ENCODE measurements at places on chromosomes 3 and 15.
A peak's percentile ranks its signal among the peaks of the same experiment; 100 is the strongest.

- DNase-seq = no peak
These were observed 8.3 kb downstream of the MYO5A start for GRCh38 chr15:52520421-52520820.

GRCh38 chr3:133750259-133750656 lies 4.1 kb downstream of the TF start:
- DNase-seq = no peak

- DNase-seq = peak; percentile 55
These were observed 23.4 kb upstream of the SLC2A2 start for GRCh38 chr3:171049861-171050444.

GRCh38 chr3:70933105-70933810 lies 620.8 kb upstream of the MDFIC2 start:
- no peak for DNase-seq

DNA sequence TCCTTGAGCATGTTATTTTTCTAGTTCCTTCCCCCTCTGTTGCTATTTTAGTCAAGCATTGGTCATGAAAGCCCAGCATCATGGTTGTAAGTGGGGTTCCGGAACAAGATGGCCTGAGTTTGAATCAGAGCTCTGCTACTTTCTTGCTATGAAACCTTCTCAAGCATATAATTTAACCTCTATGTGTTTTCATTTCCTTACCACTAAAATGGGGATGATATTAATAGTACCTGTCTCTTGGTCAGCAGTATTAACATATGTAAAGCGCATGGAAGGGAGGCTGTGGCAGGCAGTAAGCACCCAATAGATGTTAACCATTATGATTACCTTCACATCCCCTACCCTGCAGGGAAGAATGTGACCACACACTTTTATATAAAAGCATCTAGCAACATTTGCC lies 14.3 kb upstream of the SPRED1 start:
- no peak for DNase-seq

DNA sequence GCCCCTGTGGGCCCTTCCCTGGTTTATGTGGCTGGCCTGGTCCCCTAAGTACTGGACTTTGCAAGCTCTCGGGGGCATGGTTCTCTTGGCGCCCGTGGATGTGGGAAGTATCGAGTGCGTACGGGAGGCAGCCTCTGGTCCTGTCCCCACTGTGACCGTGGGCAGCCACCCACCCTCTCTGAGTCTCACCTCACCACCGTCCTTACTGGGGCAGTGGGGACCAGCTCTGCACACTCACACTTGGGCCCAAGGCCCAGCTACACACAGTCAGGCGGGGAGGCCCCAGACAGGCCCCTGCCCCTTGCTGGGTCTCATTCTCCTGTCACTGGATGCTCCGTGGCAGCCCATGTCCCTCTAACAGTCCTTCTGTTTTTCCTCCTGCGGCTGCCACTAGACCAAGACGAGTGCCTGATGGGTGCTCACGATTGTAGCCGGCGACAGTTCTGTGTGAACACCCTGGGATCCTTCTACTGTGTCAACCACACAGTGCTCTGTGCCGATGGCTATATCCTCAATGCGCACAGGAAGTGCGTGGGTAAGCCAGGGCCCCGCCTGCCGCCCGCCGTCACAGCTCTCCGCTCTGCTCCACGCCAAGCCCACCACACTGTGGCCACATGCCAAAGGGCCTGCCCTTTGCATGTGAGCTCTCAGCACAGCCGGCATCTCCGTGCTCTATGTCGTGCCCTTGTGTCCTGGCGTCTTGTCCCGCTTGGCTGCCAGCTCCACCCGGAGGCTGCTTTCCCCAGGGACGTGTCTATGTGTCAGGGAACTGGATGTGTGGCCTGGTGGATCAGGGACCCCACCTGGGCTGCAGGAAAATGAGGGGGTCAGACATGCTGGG lies 72.7 kb downstream of the FBLN2 start:
- DNase-seq = peak; percentile 42

GRCh38 chr15:62732078-62732477 lies 310.5 kb upstream of the TPM1 start:
- no peak for DNase-seq

DNA sequence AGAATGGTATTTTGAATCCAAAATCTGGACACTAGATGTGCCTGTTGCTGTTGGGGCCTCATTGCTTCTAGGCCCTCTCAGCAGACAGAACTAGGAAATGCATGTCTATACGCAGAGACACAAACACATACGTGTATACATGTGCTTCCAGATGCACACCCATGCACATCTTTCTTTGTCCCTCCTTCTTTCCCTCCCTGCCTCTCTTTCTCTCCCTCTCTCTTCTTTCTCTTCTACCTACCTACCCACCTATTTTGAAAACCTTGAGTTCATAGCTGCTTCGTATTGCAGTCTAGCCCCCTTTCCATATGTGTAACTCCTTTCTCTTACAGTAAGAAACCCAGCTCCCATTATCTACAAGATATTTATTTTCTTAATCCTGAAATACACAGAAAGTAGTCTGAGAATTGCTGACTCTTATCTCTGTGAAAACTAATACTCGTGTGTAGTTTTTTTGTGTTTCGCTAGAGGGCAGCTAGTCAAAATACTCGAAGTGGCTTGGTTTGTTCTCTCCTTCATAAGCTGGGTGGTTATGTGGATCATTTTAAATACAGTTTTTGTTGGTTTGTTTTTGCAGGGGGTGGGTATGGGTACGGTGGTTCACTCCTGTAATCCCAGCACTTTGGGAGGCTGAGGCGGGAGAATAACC lies 18.5 kb downstream of the RPL32 start:
- no peak for DNase-seq

- DNase-seq = no peak
These were observed 5.7 kb downstream of the CISH start for GRCh38 chr3:50605901-50606326.

DNA sequence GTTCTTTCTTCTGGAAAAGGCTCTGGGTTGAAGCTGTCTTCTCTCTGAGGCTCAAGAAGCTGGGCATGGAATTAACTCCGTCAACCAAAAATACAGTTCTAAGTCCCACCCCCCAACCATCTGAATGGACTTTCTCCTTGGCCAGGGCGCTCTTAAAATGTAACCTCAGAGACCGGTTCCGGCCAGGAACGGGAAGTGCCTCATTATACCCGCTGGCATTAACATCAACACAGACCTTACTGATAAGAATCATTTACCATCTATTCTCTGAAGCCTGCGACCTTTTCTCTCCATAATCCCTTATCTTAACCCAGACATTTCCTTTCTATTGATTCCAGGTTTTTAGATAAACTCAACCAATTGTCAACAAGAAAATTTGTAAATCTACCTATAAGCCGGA lies 64.7 kb downstream of the ATP1B3 start:
- no peak for DNase-seq

GRCh38 chr3:23633261-23633960 lies 172.3 kb upstream of the UBE2E1 start:
- peak; percentile 75 for DNase-seq

GRCh38 chr3:57354768-57355167 lies 62.3 kb upstream of the ASB14 start:
- no peak for DNase-seq

DNA sequence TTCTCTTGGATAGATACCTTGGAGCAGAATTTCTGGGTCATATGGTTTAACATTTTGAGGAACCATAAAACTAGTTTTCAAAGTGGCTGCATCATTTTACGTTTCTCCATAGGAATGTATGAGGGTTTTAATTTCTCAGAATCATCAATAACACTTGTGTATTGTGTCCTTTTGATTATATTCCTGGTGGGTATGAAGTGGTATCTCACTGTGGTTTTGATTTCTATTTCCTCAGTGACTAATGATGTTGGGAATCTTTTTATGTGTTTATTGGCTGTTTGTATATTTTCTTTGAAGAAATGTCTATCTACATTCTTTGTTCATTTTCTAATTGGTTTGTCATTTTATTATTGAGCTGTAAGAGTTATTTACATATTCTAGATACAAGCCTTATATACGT lies 28.8 kb downstream of the CDIN1 start:
- DNase-seq = no peak

- DNase-seq = no peak
These were observed 534.9 kb downstream of the MAGI1 start for GRCh38 chr3:65503776-65504175.

DNA sequence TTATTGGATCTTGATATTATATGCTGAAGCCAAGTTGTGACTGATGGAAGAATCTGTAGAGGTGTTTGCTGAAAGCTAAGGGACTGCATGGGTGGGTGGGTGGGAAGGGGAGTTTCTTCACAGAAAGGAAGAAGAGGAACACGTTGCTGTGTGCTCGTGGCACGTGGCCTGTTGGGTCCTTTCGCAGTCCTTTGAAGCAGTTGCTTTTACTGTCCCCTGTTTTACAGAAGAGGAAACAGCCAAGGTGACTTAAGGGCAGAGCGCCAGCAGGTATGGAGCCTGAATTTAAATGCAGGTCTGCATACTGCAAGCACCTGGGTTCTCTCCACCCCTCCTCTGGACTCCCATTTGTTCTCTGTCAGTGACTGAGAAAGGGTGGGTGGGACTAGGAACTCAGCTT lies 59.4 kb upstream of the PRR23C start:
- DNase-seq = no peak

- DNase-seq = no peak
These were observed 54.9 kb downstream of the ANP32A start for GRCh38 chr15:68765602-68766368.

DNA sequence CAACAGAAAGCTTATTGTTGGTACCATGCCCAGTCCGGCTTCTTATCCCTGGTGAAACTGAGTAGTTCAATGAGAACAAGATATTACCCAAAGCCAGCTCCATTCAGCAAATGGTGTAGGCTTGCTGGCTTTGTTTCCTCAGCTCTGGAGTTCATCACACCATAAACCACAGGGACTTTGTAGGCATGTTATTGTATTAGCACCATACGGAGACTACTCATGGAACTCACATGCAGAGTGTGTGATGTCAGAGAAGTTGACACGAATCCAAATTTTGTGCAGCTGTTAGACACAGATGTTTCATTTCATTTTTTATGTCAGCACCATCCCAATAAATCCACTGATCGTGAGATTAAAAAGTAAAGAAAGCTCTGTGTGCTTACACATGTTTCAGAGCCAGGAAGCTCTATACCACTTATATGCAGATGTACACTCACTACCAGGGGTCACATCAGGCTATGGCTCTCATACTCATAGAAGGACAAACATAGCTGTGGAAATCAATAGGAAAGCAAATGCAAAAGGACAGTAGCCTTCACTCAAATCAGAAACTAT lies 63.4 kb upstream of the LEKR1 start:
- no peak for DNase-seq

- DNase-seq = no peak
These were observed 278.6 kb upstream of the TLE3 start for GRCh38 chr15:70376031-70376928.

DNA sequence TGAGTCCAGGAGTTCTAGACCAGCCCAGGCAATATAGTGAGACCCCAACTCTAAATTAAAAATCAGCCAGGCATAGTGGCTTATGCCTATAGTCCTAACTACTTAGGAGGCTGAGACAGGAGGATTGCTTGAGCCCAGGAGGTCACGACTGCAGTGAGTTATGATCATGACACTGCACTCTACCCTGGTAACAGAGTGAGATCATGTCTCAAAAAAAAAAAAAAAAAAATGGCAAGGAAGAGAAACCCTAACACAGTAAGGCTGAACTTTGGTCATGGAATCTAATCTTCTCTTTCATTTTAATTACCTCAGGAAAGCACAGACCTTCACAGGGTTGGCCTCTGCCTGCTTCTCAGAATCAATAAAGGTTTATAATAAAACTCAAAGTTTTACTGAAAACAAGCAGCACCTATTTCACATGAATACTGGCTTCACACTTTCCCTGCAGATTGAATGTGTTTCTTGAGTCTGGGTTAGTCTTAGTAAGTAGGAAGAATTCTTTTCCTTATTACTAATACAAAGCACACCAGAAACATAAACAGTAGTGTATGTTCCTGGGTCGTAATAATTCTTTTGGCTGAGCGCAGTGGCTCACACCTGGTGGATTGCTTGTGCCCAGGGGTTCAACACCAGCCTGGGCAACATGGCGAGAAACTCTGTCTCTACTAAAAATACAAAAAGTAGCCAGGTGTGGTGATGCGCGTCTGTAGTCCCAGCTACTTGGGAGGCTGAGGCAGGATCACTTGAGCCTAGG lies 11.6 kb upstream of the NR2C2 start:
- DNase-seq = no peak

DNA sequence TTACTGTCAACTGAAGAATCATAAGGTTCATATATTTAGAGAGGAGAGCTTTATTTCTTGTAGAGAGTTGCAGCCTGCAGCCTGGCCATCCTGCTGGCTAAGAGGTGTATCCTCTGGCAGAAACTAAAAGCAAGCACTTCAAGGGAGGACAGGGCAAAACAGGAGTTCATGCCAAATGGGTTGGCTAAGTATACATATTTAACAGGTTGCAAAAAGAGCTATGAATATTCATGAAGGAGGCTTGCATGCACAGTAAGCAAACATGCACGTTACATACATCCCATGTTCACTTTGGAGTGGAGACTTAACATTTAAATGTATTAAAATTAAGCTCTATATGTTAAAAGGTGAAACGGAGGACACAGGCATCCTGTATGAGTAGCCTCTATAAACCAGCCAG lies 354.4 kb downstream of the ERC2 start:
- DNase-seq = no peak

- DNase-seq = peak; percentile 85
These were observed 11.3 kb upstream of the KNL1 start for GRCh38 chr15:40582726-40583246.

DNA sequence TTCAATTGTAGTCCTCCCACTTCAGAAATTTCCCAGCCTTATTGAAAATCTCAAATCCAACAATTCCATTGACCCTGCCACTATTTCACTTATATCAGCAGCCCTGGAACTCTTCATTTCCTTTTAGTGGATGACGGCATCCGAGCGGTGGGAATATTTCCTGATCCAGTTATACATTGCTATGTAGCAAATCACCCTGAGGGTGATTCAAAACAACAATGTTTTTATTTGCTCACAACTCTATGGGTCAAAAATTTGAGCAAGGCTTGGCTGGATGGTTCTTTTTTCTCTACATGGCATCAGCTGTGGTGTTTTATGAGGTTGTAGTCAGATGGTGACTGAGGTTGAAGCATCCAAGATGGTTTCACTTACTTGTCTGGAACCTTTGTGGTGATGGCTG lies 70.5 kb downstream of the CHST2 start:
- no peak for DNase-seq

DNA sequence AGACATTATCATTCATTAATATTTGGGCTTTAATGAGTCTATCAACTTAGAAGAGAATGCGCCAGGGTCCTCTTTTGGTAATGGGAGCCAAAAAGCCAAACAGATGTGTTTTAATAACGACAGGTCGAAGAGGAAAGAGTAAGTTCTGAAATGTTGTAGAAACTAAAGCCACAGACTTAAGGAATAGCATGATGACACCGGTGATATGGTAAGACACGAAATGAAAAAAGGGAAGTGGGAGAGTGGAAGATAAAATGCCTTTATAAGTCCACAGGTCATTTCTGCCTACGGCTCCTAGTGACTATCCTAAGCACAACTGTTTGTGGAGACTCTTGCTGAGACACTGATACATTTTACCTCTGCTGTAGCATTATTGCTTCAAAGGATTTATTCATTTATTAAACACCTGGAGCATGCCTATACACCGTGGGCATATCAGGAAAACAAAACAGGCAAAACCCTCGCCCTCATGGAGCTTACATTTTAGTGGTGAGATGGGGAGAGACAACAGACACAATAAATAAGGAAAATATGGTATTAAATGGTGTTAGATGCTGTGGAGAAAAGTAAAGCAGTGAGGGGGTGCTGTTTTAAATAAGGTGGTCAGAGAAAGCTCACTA lies 11.7 kb upstream of the CD47 start:
- DNase-seq = no peak
